ENCODE measurements at places on chromosomes 12 and 14.

DNA sequence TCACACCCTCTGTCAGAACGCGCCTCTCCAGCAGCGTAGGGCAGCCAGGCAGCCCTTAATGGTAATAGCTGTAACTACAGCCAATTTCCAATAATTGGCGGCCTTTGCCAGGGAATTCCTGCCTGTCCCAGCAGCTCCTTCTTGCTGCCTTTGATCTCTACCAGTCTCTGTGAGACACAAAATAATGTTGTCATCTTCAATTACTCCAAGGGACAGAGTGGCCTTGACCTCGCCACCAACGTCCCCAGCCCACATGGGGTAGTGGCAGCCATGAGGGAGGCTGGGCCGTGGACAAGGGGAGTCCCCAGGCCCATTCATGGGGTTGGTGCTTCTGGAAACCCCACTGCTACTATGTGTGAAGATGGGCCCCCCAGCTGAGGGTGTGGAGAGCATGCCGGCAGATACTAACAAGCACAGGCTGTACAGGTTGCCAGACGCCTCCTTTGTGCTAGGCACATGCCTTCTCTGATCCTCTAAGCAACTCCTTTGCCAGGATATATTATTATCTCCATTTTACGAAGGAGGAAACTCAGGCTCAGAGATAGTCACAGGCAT, 17.4 kb upstream of the CLMN start:
- DNase-seq = no peak

- no peak for DNase-seq
Measured at GRCh38 chr12:94141892-94142291, 6.5 kb upstream of the PLXNC1 start.

GRCh38 chr12:8637666-8638065, 25.0 kb downstream of the MFAP5 start:
- DNase-seq = no peak

DNA sequence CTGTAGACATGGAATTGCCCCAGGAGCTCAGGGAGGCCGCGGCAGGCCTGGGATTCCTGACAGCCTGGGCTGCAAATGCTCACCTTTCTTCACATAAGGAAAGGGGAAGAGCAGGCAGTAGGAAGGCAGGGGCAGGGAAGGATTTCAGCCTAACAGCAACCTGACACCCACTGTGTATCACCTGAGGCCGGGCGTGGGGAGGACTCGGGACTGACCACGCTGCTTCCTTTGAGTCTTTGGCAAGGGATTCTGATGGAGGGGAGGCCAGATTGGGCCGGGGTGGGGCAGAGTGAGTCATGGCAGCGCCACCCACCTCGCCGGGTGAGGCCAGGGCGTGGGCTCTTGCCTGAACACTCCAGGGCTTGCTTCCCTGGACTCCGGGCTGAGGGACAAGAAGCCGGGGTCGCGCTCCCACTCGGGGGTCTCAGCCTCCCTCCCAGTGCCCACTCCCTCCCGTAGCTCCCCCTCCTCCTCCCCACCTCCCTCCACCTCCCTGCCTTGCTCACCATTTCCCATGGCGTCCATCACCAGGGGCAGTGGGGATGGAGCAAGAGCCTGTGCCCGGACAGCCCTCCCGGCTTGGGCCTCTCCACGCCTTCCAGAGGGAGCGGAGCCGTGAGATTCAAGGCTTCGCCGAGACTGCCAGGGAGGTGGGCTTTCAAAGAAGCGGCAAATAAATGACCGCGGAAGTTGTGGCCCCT, 247.9 kb upstream of the RTL1 start:
- DNase-seq = no peak

DNA sequence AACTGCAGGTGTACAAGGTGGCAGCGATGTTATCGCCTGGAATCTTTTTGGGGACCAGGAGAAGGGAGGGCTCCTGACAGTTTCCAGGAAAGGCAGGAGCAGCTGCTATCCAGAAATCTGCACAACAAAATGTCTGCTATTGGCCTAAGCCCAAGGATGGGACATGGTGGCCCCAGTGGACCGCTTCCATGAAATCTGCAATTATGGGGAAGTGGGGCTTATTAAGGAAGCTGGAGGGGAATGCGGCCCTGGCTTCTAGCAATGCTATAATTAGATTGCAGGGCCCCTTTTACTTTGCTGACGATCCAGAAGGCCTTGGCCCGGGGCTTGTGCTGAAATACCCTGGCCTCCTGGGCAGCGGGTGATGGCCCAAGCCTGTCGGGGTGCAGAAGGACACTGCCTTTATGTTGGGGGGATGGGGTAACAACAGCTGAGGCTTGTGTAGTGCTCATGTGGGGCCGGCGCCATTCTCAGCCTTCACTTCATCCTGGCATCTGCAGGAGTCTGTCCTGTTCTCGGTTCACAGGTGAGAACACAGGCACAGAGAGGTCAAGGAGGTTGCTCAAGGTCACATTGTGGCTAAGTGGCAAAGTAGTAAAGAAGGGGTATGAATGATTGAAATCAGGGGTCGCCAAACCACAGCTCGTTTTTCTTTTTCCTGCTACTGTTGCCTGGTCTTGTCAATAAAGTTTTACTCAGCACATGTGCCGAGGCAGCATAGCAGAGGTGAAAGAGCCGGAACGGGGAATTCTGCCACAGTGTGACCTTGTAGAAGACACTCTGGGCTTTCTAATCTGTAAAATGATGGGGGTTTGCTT, 153.5 kb downstream of the RBM19 start:
- DNase-seq = no peak

DNA sequence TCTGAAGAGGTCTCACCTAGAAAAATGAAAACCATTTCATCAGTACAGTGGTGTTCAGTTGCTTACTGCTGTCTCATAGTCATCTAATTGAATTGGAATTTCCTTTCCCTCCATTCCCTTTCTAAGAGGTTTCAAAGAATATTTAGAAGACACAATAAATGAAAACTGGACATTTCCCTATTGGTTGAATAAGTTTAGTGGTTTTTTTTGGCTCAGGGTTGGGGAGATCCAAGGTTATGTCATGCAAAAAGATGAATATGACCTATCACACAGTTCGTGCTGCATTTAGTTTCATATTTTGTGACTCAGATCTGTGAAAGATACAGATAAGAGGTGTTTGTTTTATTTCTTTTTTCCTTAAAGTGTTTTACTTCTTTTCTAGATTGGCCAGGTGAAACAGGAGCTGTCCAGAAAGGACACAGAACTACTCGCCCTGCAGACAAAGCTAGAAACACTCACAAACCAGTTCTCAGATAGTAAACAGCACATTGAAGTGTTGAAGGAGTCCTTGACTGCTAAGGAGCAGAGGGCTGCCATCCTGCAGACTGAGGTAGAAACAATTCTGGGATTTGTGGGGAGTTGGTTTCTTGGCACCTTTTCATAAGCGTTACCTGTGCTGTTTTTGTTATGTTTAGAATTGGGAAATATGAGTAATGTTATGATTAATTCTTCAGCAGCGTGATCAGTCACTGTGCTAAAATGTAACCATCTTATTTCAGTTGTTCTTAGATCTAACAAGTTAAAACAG, 124.6 kb downstream of the ERC1 start:
- DNase-seq = no peak

GRCh38 chr12:64178122-64178521, 44.0 kb downstream of the KICS2 start:
- DNase-seq = no peak

DNA sequence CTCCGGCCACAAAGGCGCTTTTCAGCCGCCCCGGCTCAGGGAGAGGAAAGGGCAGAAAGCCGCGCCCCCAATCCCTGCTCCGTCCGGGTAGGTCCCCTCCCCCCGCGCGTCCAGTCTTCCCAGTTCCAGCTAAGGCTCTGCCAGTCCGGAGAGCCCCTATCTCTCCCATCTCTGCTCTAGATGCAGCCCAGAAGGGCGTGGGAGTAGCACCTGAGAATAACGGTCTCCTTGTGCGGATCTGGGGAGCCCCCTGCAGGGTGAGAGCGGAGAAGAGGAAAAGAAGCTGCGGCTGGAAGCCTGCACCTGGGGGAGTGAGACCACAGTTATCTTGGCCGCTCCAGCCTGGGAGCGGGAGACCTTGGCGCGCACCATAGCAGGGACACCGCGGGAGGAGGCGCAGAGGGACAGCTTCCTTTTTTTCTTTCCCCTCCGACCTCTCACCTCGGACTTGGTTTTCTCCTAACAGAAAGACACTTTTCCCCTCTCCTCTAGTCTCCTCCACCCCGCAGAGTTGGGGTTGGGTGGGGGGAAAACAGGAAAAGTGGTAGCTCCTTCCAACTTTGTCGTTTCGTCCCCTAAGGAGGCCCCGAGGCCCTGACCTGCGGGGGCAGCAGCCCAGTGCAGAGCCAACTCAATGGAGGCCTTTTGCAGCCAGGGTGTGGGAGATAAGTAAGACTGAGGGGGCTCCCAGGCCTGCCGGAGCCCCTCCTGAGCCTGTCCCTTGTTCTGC, 2.4 kb downstream of the DHH start:
- peak; percentile 77 for DNase-seq

GRCh38 chr12:52041695-52042123, 9.5 kb upstream of the NR4A1 start:
- no peak for DNase-seq

- no peak for DNase-seq
Measured at GRCh38 chr12:47931187-47931586, 26.4 kb upstream of the VDR start.

GRCh38 chr14:61177279-61178225, 103.6 kb downstream of the TMEM30B start:
- no peak for DNase-seq

DNA sequence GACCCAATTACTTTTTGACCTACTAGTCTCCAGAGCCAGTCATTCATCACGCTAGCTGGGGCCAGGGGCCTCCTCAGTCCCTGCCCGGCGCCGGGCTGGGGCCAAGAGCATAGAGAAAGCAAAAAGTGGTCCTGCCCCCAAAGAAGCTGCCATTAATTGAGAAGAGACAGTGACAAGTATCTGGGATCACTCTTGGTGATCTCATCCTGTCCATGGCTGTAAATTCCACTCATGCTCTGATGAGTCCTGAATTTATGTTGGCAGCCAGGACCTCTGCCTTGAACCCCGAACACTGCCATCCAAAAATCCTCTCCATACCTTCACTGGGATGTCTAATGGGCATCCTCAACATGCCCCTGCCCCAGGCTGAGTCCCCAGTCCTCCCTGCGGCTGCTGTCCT, 34.4 kb upstream of the DLK1 start:
- DNase-seq = no peak

- DNase-seq = no peak
Measured at GRCh38 chr12:56991319-56992246, 14.8 kb downstream of the ZBTB39 start.
